SHP77 (cell line): ENCODE measurements at places on chromosomes 3 and 15.

GRCh38 chr15:63880744-63881143 lies 47.0 kb upstream of the HERC1 start:
- DNase-seq: no peak

DNA sequence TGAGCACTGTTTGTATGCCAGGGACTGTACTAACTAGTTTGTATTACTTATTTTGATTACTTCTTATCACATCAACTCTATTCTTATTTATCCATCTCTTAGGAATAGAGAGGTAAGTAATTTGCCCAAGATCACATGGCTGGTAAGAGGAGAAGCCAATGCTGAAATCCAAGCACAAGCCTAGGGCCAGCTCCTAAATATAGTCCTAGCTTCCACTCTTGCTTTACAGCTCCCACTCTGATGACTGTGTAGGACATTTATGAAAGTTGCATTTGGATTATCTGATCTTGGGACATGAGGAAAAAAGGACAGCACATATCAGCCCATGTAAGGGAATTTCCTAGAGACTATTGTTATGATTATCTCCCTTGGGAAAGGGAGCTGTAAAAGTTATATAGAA lies 58.1 kb downstream of the GTF2E1 start:
- no peak for DNase-seq

- DNase-seq: no peak
Observed at GRCh38 chr3:101950510-101950909, 101.2 kb downstream of the NFKBIZ start.

DNA sequence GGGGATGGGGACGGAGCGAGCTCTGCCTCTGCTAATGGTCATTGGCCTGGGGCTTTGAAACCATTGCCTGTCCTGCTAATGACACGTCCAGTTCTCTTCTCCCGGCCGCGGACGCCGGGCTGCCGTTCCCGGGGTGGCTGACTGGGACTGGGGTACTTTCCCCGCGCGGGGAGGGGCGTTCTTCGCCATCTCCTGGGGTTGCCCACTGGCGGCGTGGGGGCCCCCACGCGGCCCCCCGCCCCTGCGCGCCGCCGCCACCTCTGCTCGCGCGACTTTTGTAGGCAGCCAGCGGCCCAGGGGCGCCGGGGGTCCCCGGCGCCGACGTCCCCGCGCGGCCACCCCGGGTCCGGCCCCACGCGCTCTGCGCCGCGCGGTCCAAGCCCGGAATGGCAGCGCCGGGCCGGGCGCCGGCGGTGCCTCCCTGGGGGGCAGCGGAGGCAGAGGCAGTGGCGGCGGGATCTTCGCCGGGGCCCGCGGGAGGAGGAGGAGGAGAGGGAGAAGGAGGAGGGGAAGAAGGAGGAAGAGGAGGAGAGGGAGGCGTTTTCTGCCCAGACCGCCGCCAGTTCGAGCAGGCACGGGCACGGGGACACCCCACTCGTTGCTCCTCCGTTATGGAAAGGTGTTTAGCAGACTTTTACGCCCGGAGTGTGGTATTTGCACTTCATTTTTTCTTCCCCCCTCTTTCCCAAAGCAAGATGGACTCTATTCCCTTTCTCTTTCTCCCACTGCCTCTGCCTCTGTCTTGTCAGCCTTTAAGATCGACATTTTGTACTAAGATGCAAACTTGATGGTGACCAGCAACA lies 2.3 kb downstream of the BBX start:
- DNase-seq: no peak

DNA sequence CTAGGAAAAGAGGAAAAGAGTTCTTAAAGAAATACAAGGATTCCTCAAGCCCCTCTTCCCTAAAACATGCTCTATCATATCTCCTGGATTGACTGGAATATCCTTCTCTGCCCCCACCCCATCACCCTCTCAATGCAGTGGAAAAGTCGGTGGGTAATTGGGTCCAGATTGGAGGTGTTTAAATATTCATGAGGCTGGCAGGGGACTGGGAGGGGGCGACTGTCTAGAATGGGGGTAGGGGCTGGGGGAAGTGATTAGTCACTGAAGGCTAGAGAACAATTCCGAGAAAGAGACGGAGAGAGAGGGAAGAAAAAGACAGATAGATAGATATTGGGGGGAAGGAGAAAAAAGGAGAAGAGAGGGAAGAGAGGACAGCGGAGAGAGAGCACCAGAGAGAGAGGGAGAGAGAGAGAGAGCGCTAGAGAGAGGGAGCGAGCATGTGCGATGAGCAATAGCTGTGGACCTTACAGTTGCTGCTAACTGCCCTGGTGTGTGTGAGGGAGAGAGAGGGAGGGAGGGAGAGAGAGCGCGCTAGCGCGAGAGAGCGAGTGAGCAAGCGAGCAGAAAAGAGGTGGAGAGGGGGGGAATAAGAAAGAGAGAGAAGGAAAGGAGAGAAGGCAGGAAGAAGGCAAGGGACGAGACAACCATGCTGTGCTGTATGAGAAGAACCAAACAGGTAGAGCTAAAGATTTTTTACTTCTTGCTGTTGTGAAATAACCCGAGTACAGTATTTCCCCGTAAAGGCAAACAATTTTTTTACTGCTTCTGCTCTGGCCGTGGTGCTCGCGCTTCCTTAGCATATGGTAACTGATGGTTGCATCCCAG lies at the start of gene GAP43:
Gene GAP43, plus strand, starts transcription at position 467 of the 825 bp plus-strand sequence. Its CDS starts 180 bp downstream, at position 647.
- peak; percentile 71 for DNase-seq

GRCh38 chr15:89621547-89621946 lies 33.7 kb downstream of the KIF7 start:
- DNase-seq: no peak

GRCh38 chr3:125381743-125382142 lies 6.6 kb upstream of the ZNF148 start:
- no peak for DNase-seq

DNA sequence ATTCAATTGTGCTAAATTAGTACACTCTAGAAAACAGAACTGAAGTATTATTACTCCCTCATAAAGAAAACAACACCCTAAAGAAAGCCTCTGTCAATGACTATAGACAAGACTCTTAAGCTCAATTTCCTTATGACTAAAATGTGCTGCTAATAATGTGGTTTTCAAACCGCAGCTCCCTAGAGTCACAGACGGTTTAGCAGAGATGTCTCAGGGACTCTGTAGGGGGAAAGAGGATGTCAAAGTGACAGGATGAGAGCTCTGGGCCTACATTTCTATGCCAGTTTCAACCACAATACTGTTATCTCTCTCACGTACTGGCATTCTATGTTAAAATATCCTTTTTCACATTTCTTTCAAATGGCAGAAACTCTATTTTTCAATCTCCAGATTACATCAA lies 37.6 kb upstream of the WDR49 start:
- no peak for DNase-seq

GRCh38 chr3:133489466-133490085 lies 83.9 kb upstream of the CDV3 start:
- no peak for DNase-seq

- no peak for DNase-seq
Observed at GRCh38 chr3:195197765-195198425, 73.1 kb downstream of the XXYLT1 start.

DNA sequence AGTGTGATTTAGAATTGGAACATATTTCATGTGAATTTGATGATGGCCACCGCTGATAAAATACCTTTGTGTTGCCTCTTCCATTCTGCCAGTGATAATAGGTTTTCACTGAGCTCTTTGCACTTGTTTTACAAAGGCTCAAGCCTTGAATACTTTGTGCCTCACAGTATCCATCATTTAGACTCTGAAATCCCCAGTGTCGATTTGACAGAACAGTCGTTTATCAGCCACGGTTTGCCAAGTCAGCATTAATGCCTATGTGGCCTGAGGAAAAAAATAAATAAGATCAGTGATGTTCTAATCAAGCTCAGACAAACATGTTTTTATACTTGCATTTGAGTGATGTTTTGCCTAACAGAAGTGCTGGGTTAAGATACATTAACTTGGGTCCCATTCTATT lies 399.1 kb downstream of the RBMS3 start:
- DNase-seq: no peak

- no peak for DNase-seq
Observed at GRCh38 chr15:60006203-60006862, 2.2 kb downstream of the FOXB1 start.

DNA sequence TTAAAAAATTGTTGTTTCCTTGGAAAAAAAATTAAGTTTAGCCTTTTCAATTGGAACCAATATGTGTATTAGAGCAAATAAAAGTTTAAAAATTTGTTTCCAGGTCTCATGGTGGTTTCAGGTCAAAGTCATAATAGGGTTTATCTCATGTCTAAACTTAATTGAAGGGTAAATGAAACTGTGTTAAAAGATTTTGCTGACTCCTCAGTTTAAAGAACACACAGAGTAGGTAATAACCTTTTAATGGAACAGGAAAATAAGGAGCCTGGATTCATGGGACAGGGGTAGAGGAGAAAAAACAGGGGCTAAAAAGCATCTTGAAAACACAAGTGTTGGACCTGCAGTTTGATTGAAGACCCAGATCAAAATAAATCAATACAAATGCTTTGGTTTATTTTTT lies 190.6 kb downstream of the MFSD1 start:
- DNase-seq: no peak

DNA sequence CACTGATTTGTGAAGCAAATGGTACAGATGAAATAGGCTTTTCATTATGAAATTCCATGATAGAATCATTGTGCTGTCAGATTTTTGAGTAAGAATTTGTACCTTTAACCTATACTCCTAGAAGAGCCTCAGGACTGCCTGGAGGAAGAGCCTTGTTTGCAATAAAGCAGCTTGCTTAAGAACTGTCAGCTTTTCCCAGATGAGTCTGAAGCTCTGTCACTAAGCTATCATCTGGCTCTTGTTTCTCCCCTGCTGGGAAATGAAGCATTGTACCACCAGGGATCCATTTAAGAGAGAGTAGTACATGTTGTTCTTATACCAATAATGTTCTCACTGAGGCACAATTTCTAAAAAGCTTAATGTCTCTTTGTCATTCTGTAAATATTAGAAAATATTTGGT lies 85.1 kb upstream of the FLNB start:
- DNase-seq: no peak

DNA sequence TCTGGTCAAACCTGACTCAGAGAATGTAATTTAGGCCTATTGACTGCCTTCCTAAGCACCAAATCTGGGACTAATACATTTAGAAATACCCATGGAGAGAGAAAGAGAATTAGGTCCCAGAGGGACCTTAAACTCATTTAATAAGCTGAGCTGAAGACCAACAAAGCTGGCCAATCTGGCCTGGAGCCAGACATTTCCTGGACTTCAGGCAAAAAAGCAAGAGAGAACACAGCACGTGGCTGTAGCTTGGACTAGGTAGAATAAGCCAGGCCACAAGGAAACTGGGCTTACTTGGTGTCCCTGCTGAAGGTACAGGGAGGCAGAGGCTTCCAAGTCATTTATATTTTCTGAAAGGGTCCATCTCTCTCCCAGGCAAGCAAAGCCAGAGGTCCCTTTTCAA lies 88.1 kb downstream of the RTP4 start:
- DNase-seq: no peak

DNA sequence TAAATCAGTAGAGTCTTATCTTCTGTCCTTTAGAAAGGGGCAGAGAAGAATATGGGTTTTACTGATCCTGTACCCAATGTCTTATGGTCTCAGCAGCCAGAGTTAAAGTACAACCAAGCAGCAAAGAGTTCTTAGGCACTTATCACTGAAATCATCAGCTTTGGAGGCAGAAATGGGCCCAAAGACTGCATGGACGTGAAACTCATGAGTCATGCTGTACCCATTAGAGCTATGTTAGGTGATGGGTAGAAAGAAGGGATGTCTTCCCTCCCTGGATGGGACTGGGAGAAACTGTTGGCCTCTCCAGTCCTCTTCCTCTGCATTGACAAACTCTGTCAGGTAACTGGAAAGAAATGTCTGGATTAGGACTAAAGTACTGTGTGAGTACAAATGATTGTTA lies 63.4 kb downstream of the EOMES start:
- DNase-seq: no peak
